ENCODE measurements at places on chromosomes 7 and 10. TPM values are rescaled to one million over a fixed set of nuclear protein-coding genes. Genes with fewer than 3 reads are reported as not detected.
A peak's percentile ranks its signal among the peaks of the same experiment; 100 is the strongest.

Gene POLR2J2
- 4.4 TPM for polyA plus RNA-seq

Gene SLC26A3
- 0.35 TPM for polyA plus RNA-seq

DNA sequence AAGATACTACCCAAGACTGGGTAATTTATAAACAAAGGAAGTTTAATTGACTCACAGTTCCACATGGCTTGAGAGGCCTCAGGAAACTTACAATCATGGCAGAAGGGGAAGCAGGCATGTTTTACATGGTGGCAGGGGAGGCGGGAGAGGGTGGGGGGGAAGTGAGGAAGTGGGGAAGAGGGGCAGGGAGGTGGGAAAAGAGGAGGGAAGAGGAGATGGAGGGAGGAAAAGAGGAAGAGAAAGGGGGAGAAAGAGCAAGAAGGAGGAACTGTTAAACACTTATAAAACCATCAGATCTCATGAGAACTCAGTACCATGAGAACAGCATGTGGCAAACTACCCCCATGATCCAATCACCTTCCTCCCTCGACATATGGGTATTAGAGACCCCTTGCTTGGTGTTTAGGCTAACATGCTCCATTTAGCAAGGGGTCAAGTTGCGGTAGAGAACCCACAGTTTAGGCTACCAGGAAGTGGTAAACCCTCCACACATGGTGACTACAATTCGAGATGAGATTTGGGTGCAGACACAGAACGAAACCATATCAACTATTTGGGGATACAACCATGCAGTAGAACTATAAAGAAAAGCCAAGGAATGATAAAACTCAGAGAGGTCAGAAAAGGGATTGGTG is 3.5 kb upstream of the LMBR1 start:
- DNase-seq = no peak

DNA sequence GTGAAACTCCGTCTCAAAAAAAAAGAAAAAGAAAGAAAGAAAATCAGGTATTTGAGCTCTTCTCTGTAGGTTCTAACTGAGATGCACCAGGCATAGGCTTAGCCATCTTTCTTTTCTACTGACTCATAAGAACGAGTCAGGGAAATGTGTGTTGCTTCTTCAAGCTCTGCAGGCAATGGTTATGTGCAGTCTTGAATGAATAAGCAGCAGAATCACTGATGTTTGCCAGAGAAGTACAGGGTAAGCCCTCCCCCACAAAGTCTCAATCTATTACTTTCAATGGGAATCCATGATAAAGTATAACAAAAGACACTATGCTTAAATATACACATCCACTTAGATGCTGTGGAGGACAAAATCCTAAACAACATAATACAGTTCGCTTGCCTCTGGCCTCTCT is 239.2 kb downstream of the PARD3 start:
- DNase-seq = no peak

Gene GFRA1
- 28.3 TPM for polyA plus RNA-seq

GRCh38 chr7:18866359-18867036 is 250.9 kb downstream of the TWIST1 start:
- DNase-seq = no peak

- DNase-seq = no peak
These were observed 15.3 kb downstream of the SFRP4 start for GRCh38 chr7:37901236-37901827.

GRCh38 chr7:119903085-119903484 is 369.9 kb upstream of the KCND2 start:
- peak; percentile 8 for DNase-seq

- DNase-seq = no peak
These were observed 82.1 kb upstream of the PDGFA start for GRCh38 chr7:601595-602340.

GRCh38 chr10:108673741-108674140 is 1249.6 kb downstream of the XPNPEP1 start:
- DNase-seq = no peak

Gene OIT3
- 2.5 TPM for polyA plus RNA-seq

Gene PTER
- polyA plus RNA-seq = 14.9 TPM

DNA sequence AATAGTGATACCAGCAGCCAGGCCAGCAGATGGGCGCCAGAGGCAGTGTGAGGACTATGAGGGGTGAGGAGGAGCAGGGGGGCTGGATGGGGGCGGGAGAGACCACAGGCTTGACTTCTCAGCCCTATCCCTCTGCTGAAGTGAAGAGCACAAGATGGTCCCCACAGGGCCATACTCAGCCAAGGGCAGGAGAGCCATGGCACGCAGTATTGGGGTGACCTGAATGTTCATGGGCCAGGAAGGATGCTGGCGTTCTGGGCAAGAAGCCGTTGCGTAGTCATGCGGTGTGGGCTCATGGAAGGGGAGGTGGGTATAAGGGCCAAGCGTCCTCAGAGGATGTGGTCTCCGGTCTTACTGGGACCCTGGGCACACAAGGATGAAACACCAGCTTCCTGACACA is 146.3 kb downstream of the PRKAG2 start:
- no peak for DNase-seq

DNA sequence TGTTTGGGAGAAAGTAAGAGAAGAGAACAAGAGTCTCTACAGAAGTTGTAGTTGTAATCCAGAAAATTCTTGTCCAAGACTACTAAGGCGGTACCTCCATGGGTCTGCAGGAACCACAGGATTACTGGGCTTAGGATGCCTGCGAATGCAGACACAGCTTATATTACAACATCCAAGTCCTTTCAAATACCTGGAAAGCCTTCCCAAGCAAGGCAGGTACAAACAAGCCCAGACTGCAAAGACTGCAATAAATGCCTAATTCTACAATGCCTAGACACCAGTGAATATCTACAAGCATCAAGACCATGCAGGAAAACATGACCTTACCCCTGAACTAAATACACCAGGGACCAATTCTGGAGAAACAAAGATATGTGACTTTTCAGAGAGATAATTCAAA is 178.2 kb downstream of the ARL4A start:
- no peak for DNase-seq

DNA sequence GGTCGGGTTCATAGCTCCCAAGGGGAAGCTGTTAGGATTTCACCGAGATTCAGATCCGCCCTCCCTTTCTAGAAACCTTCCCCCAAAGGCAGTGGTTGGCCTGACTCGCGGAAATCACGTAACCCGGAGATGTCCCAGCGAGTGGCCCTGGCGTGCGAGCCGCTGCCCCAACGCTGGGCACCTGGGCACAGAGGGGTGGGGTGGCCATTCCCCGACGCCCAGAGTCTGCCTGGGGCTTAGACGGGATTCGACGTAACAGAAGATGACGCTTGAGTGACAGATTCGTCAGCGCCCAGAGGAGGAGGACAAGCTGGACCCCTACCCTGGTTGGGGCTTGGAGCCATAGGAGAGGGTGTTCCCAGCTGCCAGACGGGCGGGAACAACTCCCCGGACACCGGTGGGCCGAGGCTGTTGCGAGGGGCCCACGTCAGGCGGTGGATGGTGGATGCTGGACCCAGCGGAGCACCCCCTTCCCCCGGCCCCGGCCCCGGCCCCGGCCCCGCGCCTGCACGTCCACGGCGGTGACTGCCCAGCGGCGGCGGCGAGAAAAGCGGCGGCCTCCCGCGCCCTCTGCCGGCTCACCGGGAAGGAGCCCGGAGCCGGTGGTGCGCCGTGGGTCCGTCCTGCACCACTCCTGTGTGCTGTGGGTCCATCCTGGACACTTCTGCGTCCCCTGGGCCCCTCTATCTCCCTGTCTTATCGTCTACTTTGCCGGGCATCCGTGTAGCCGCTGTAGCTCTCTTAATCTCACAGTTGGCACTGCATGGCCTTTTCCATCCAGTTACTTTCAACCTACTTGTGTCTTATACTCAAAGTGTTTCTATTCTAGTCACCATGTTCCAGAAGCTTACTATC is 35.4 kb upstream of the KNDC1 start:
- no peak for DNase-seq

DNA sequence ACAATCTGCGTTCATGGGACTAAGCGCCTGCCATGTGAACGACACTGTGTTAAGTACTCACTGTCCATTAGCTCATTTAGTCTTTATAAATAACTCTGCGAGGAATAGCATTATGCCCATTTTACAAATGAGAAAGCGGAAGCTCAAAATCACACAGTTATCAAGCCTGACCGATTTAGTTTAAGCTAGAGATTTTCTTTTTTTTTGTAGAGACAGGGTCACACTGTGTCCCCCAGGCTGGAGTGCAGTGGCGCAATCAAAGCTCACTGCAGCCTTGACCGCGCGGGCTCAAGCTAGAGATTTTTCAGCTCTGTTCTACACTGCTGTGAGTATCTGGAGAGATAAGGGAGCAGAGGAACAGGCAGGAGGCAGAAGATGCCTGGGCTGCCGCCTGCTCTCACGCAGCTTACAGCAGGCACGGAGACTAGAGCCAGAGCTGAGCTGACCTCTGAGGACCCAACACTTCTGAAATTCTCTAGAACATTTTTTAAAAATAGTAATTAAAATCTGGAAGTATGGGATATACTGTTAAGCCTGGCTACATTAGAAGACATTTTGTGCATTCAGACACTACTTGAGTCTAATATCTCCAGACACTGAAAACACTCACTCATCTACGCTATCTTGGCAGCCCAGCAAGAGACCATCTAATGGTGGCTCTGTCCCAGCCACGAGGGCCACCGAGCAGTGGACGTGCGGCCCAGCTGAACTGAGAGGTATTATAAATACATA is 38.7 kb downstream of the GNA12 start:
- no peak for DNase-seq

Gene PAX2
- polyA plus RNA-seq = 140 TPM

- no peak for DNase-seq
These were observed 699 bp downstream of the GHITM start for GRCh38 chr10:84140036-84140379.

Gene DDC
- polyA plus RNA-seq = 88.1 TPM

DNA sequence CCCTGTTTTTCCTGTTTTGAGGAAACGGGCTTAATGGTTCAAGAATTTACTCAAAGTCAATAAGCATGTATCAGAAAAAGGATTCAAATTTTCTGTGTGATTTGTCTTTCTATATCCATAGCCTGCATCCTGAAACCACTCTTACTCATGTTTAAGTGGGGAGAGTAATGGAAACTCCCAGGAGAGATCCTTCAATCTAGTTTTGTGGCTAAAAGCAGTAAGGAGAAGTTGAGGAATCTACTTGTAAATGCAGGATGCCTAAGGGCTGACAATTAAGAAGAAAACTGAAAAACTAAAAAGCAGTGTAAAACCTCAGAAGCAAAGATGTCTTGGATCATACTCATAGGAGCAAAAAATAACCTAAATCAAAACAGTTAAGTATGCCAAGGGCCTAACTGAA is 68.1 kb upstream of the GRID1 start:
- no peak for DNase-seq

- no peak for DNase-seq
These were observed 348.2 kb downstream of the DNAJB6 start for GRCh38 chr7:157684909-157685429.

DNA sequence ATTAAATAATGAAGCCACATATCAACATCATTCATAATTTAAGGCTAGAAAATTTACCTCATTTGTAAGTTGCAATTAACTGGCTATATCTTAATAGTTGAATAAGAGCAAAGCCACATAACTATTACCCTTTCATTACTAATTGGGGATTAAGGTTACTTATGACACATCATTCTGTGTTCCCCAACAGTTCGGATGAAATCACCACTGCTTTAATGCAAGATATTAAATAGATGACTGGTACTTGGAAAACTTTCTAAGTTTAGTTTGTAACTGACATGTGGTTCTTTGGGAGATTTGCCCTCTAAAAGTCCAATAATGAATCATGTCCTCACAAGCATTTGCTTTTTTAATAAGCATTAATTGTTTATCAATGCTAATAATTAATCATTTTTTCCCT is 109.1 kb downstream of the MTERF1 start:
- DNase-seq = no peak

- no peak for DNase-seq
These were observed 101.3 kb downstream of the TWIST1 start for GRCh38 chr7:19016140-19016539.

DNA sequence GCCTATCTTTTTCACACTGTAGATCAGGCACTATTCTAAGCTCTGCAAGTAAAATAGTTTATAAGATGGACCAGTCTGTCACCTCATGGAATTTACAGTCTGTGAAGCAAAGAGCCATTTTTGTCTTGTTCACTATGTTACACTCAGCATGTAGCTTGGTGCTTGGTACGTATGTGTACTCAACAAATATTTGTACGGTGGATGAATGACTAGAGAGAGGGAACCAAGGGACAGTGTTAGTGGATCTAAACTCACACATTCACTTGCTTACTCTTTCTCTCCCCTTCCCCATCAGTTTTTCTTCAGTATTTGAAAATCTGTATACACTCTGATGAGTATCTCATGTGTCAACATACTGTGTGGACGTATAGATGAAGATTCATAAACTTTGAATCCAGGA is 45.9 kb downstream of the PTF1A start:
- no peak for DNase-seq

- DNase-seq = no peak
These were observed 190.4 kb upstream of the PLXNA4 start for GRCh38 chr7:132766660-132767059.

- no peak for DNase-seq
These were observed 535.0 kb downstream of the TNS3 start for GRCh38 chr7:47046949-47047348.

Gene CPA4
- 0.21 TPM for polyA plus RNA-seq

DNA sequence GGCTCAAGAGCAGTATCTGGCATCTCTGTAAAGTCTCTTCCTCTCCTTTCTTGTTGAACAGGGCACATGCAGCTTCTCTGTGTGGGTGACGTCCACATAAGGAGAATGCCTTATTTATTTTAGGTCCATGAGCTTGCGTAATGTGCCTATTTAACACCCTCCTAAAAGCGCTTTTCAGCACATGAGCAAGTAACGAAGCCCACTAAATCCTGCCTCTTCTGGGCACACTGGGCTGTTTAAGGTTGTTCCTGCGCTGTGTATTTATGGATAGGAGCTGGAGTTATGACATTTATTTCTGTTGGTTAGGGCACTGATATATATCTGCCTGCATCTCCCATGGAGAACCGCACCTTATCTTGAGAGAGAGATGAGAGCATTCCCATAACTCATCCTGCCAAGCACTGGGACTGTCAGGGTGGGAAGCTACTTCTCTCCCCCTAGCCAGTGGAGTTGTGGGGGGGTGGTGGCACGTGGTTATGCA is 76.1 kb downstream of the LRRC4 start:
- DNase-seq = no peak

Gene KIAA1549
- 10.7 TPM for polyA plus RNA-seq
